ENCODE measurements at places on chromosomes 5 and 9.

GRCh38 chr9:37543468-37543867 lies 32.7 kb downstream of the FBXO10 start:
- DNase-seq = no peak

GRCh38 chr5:122849771-122850170 lies 4.4 kb downstream of the SNX24 start:
- no peak for DNase-seq

DNA sequence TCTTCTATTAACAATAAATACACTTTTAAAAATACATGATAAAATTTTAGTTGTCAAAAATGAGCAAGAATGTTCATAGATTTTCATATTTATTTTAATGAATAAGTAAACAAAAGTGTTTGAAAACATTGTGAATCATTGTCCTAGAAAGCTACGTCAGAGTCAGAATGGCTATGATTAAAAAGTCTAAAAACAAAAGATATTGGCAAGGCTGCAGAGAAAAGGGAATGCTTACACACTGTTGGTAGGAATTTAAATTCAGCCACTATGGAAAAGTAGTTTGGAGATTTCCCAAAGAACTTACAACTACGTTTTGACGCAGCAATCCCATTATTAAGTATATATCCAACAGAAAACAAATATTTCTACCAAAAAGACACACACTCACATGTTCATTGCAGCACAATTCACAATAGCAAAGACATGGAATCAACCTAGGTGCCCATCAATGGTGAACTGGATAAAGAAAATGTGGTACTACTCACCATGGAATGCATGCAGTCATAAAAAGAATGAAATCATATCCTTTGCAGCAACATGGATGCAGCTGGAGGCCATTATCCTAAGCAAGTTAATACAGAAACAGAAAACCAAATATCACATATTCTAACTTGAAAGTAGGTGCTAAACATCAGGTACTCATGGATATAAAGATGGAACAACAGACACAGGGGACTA lies 49.2 kb upstream of the FBXL17 start:
- DNase-seq = no peak

GRCh38 chr5:620152-620551 lies 8.0 kb downstream of the CEP72 start:
- no peak for DNase-seq

DNA sequence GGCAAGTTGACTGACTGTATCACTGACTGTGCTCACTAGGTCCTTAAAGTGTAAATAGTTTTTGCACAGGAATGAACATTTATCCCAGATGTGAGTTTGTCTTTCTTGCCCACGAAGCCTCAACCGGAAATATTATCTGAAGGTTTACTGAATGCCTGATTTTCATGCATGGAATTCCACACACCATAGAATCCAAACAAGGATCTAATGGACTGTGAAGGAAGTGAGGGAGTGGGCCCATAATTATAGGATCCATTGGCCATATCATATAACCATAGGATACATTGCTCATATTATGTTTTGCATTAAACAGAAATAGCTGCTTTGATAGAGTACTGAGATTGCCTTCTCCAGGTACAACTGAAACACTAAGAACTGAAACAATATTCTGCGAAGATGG lies 1057.2 kb upstream of the EDIL3 start:
- DNase-seq = no peak

DNA sequence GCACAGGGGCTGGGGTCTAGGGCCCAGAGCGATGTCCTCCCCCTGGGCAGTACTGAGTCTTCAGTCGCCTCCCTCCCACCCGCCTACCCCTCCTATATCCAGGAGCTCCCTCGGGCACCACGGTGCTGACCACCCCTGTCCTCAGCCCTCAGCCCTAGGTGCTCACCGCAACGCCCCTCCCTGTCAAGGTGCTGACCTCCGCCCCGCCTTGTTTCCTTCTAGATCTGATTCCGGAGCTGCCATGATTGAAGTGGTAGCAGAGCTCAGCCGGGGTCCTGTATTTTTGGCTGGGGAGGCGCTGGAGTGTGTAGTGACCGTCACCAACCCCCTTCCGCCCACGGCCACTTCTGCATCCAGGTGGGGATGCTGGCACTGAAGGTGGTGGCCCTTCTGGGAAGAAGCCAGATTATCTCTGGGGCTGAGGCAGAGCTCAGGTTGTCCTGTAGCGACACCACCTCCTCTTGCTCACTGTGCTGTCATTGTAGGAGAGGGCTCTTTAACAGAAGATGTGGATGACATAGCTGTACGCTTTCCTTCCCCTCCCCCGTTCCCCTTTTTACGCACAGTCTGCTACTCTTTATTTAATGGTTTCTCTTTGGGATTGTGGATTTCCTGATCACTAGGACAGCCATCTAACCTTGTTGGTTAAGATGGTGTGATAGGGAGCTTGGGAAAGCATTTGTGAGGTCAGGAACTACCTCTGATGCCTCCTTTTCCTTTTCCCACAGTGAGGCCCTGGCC lies 598 bp downstream of the RGP1 start:
- DNase-seq = no peak

DNA sequence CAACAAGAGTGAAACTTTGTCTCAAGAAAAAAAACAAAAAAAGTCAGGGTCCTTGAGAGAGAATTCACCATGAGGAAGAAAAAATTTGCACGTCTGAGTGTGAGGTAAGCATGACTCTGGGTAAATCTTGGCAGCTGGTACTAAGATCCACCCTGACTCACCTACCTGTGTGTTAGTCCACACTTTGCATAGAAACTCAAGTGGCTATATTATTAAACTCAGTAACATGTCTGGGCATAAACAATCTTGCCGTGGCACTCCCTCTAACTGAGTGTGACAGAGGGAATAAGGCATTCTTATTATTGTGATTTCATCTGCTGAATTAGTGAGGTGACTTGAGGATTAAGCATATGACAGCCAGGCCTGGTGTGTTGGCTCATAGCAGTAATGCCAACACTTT lies 259.4 kb upstream of the VLDLR start:
- no peak for DNase-seq

DNA sequence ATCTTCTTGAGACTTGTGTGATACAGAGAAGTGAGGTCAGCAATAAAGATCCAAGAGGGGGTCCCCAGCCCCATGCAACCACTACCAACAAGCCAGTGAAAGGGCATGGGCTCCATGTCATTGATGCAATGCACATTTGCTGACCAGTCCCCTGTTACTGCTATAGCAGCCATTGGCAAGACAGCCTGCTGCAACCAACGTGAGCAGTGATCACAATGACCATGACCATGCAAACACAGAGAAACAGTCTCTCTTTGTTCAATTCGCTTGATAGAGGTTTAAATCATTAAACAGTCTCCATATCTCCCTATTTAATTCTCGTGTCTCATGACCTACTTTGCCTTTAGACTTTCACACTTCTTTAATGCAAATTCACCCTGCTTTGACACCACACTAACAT lies 30.0 kb upstream of the FOXB2 start:
- DNase-seq = no peak

DNA sequence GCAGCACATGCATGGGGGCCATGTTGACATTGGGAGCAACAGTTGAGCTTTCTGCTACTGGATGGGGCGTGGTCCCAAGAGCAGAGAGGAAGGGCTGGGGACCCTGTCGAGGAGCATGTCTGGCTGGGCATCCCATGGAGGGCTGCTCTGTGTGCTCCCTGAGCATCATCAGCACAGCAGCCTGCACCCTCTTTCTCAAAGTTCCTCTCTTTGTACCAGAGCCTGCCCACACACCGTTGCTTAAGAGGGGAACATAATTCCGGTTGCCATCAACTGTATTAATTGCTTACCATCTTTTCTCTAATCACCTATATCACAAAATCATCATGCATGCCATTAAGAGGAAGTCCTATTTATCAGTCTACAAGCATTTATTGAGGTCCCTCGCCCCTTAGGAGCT lies 55.2 kb upstream of the DIRAS2 start:
- no peak for DNase-seq

DNA sequence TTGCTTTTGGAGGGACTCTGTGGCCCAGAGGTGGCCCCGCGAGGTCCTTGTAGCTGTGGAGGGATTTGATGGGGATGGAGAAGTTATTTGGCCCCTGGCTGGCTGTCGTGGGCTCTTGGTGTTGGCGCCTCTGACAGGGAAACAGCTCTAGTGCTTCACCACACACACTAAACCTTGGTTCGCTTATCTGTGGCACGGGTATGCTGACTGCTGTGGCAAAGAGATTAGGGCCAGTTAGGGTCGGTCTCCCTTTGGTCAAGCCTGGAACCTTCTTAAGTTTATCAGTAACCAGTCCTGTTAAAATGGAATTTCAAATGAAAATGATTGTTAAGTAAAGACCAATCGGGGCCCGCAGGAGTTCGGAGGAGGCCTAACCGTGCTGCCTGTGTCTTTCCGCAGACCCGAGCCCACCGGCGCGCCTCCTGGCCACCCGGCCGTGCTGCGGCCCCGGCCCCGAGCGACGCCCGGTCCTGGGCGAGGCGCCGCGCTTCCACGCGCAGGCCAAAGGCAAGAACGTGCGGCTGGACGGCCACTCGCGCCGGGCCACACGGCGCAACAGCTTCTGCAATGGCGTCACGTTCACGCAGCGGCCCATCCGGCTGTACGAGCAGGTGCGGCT lies 28.4 kb downstream of the NEURL1B start:
- DNase-seq = no peak

- no peak for DNase-seq
Observed at GRCh38 chr9:134560654-134561053, 80.9 kb upstream of the COL5A1 start.

DNA sequence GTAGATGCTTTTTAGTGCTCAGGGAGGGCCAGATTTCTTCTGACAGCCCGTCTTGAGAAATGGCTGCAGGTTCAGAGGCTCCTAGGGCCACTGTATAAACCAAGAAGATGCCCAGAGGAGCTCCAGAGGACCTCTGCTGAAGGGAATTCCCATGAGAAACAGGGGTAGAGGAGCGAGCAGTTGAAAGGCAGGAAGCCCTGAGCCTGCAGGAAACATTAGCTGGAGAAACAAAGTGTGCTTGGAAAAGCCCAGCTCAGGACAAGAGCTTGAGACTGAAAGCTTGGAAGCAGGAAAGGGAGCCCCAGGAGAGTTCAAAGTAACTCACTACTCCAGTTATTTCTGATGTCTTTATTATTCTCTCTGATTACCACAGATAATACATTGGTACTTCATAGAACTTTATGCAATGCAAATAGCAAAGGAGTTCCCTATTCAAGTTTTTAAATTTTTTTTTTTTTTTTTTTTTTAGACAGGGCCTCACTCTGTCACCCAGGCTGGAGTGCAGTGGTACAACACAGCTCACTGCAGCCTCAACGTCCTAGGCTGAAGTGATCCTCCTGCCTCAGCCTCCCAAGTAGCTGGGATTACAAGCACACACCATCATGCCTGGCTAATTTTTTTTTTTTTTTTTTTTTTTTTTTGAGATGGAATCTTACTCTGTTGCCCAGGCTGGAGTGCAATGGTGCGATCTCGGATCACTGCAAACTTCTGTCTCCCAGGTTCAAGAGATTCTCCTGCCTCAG lies 16.5 kb downstream of the HBEGF start:
- DNase-seq = no peak

DNA sequence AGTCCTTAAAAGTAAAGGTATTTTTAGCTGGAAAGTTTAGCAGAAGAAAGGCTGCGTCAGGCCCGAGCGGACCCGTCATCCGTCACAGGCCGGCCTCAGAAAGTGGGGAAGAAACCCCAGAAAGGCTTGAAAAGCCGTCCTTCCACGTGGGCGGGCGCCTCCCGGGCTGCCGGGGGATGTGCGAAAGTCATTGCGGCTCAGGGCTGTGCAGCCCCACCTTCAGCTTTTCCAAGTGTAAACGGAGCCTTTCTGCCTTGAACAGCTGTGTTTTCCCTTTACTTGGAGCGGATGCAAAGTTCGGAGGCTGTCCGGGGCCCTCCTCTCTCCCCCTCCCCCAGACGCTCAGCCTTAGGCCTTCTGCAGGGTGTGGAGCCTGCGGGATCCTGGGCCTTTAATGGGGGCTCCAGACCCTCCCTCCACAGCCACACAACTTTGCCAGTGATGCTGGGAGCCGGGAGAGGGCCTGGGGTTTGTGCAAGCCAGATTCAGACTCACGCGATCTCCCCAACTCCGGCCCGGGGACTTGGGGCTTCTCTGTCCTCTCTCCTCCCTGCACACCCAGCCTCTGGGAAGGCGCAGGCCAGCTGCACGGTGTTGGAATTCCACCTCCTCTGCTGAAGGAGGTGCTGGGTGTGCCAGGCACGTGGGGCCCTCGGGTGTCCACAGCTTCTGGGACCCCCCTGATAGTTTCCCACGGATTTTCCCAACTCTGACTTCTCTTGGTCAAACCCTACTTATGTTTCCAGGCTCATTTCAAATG lies 95.5 kb upstream of the RAPGEF1 start:
- no peak for DNase-seq

DNA sequence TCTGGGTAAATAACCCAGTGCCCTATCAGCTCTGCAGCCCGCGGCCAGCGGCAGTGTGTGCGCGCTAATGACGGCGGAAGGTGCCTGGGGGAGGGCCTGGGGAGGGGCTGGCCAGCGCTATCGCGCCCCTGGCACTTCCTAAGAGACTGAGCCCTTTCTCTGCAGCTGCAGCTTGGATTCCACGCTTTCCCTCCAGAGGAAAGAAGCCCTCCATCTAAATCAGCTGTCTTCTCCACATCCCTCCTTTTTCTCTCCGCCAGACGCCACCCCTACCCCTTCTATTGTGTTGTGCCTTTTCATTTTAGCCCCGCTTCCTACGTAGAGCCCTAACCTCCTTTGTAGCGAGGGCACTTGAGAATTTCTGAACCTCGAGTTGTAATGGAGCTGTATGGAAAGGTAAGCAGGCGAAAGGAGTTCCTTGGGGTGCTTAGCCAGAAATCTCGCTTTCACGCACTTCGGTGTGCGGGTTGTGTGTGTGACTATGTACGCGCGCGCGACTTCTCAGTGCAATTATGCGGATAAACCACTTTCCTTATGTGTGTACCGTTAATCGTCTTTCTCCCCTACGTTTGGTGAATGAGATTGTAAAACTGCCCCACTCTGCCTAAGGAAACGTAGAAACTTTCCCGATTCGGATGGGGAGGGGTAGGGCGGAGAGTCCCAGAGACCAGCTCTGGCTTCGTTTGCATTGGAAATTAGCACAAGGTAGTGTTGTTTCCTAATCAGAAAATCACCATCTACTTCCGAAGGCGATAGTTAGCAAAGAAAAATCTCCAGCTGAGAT lies 664 bp upstream of the RAB3C start:
- DNase-seq = no peak

GRCh38 chr9:86978922-86979474 lies 31.7 kb upstream of the GAS1 start:
- DNase-seq = no peak

GRCh38 chr5:96718635-96719077 lies 56.5 kb downstream of the CAST start:
- no peak for DNase-seq

GRCh38 chr5:114565871-114566270 lies 204.0 kb downstream of the KCNN2 start:
- DNase-seq = no peak

Data from GDM1 (cell line).